ENCODE measurements at places on chromosomes 7 and 10.

- no peak for DNase-seq
These were observed 94.6 kb downstream of the CUX1 start for GRCh38 chr7:101911800-101912715.

- no peak for DNase-seq
These were observed 103.0 kb upstream of the KLF6 start for GRCh38 chr10:3887885-3888476.

- no peak for DNase-seq
These were observed 70.4 kb upstream of the AOAH start for GRCh38 chr7:36794689-36795088.

GRCh38 chr7:157544980-157545680 lies 208.3 kb downstream of the DNAJB6 start:
- no peak for DNase-seq

- no peak for DNase-seq
These were observed 30.1 kb downstream of the KLF6 start for GRCh38 chr10:3754727-3755439.

DNA sequence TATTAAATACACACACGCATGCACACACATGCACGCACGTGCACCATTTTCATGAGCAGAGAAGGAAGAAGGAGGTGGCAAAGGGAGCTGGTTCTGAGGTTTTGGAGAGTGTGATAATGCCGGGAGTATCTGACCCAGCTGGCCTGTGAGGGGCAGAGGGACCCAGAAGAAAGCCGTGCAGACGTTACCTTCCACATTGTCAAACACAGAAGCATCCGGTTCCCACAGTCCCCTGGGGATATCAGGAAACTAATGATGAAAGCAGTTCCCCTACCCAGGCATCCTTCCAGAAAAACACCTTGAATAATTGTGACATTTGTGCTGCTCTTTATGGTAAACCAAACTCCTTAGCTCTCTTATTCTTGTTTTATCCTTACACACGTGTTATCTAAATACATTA lies 85.7 kb upstream of the FAM180A start:
- no peak for DNase-seq

- no peak for DNase-seq
These were observed 240.4 kb upstream of the LYZL1 start for GRCh38 chr10:29048506-29048905.

- DNase-seq: no peak
These were observed 3.7 kb downstream of the TRIL start for GRCh38 chr7:28954471-28954870.

DNA sequence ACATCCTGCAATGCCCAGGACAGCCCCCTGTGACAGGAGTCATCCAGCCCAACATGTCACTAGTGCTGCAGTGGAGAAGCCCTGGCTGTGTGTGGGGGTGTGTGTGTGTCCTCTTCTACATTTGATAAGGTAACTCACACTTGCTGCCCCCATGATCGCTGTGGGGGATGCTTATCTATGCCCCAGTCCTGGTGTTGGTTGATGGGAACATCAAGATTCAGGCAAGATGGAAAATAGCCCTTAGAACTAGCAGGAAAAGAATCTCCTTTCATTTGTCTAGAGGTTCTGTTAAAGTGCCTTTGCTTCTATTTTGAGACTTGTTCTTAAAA lies 52.4 kb downstream of the TCF7L2 start:
- no peak for DNase-seq

DNA sequence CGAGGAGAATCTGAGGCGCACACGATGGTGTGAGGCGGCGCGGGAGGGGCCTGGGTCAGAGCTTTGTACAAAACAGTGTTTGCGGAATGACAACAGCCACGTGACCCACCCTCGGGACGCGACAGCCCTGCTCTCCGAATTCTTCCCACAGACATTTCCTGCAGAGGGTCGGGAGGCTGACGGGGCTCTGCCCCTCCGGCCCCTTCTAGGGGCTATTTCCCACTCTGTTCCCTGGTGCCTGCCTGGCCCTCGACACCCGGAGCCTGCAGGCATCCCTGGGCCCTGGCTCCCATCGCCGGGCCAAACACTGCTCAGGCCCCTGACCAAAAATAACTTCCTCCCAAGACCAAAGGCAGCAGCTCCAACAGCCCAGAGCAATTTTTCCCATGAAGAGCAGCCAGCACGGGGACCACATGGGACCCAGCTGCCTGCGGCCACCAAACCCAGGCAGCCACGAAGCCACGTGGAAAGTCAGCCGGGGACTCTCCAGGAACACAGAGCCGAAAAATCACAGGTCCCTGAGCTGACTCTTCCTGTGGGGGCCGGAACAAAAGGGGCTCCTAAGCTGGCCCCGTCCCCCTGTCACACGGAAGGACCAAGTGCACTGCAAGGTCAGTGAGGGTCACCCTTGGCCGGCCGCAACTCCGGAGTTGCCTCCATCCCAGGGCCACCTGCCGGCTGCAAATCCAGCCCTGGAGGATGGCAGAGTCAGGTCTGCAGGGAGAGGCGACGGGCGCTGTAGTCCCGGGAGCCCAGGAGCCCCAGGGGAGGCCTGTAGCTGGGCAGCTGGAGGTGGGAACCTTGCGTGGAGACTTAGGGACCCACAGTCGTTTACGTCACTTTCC lies 42.0 kb downstream of the PAPOLB start:
- DNase-seq: no peak

GRCh38 chr10:75023074-75023473 lies 88.4 kb upstream of the SAMD8 start:
- no peak for DNase-seq

DNA sequence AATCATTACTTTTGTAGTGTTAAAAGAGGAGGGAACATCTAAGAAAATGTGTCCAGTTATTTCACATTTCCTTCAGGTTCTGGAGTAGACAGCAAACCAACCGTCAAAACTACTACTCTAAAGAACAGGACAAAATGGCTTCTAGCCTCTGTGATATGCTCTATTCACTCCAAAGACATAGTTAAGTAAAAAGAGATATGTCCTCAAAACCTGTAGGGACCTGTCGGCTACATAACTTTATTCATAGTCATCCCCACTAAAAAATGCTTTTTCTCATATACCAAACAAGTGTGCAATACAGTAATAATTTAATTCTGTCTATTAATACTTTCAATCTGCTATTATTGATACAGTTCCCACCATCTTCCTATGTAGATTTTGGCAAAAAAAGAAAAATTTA lies 642.8 kb upstream of the LRRTM3 start:
- DNase-seq: no peak

DNA sequence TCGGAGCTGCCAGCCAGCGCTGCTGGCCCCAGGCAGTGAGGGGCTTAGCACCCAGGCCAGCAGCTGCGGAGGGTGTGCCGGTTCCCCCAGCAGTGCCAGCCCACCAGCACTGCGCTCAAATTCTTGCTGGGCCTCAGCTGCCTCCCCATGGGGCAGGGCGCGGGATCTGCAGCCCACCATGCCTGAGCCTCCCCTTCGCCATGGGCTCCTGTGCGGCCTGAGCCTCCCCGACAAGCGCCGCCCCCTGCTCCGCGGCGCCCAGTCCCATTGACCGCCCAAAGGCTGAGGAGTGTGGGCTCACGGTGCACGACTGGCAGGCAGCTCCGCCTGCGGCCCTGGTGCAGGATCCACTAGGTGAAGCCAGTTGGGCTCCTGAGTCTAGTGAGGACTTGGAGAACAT lies 525.0 kb downstream of the PTPRN2 start:
- DNase-seq: no peak

- no peak for DNase-seq
These were observed 694.5 kb upstream of the PCDH15 start for GRCh38 chr10:55495555-55495954.

- no peak for DNase-seq
These were observed 43.5 kb upstream of the LSM8 start for GRCh38 chr7:118140468-118140867.

- no peak for DNase-seq
These were observed 39.3 kb upstream of the ABCB5 start for GRCh38 chr7:20576166-20576660.

GRCh38 chr7:15782656-15783055 lies 96.2 kb upstream of the MEOX2 start:
- DNase-seq: no peak

DNA sequence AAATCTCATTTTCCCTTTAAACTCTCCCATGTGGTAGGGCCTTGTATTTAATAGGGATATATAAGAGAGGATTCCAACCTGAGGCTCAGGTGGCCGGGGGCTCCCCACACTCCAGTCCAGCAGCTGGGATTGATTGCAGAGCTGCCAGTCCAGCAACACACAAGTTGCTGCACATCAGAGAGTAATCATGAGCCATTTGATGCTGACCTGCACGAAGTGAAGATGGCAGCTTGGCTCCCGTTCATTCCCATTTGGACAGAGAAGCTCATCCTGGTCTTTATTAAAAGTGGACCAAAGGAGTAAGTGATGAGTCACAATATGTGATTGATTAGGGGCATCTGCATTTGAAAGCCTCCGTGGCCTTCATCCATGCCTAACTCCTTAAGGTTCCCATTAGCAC lies 202.4 kb downstream of the PLXNA4 start:
- no peak for DNase-seq

DNA sequence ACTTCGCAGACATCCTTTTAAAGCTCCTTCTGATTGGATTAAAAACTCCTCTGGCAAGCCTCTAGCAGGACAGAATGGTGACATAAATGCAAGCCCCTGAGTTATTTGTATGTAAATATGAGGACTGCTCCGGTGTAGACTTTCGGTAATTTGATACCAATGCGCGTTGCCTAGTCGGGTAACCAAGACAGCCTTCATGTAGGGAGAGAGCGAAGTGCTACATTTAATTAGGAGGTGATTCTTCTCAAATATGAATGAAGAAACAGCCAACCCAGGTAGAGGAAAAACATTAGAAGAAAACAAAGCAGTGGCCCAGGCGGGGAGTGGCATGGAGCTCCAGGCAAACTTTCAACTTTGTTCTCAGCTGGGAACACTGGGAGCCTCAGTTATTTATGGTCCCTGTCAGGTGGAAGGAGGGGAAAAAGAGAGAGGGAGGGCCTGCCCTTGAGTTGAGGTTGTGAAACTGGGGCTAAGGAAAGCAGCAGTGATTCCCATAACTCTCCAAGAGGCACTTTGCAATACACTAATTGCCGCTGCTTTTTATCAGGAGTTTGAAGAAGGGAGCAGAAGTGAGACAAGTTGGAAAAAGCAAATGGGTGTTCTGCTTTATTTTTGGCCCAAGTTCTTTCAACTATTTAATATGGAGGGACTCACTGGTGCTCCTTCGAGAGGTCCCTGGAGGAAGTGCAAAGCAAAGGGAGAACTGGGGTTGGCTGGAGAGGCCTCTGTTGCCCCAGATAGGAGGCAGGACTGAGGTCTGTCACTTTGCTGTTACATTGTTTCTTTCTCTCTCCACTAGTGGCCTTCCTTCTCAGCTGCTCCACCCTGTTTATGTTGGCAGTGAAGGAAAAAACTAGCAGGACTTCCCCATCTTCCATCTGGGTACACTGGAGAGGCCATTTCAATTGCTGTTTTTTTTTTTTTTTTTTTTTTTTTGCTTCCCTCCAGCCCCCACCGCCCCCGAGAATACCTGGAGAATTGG lies 234.6 kb upstream of the CCDC6 start:
- no peak for DNase-seq

GRCh38 chr7:136617176-136617575 lies 251.3 kb upstream of the CHRM2 start:
- DNase-seq: no peak

DNA sequence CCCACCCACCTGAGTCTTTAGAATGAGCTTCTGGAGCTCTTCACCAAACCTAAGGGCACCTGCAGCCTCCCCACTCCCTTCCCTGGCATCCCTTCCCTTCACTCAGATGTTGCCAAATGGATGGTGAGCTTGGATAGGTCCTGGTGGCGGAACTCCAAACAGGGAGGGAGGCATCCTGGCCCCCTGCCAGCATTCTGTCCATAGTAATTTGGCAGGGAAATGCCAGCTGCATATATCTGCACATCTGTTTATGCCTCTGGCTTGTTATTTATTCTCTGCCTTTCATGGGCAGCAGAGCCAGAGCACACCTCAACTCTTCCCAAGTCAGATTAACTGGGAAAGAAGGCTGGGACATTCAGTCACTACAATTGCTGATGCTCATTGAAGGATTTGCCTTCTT lies 18.1 kb downstream of the KAZALD1 start:
- DNase-seq: no peak

DNA sequence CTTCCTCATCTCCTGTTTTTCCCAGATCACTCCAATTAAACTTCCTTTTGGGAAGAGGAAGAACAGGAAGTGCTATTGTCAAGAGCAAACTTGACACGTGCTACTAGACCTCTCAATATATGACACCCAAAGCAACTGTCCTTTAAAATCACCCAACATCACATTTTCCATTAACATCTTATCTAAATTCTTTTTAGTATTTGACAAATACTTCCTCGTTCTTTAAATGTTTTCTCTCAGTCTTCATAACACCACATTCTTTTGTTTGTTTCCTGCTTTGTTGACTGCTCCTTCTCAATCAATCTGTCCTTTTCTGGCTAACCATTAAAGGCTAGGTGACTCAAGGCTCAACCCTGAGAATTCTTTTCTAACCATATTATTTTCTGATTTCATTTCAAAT lies 7.1 kb upstream of the TFPI2 start:
- DNase-seq: no peak

- DNase-seq: no peak
These were observed 79.4 kb downstream of the MYL10 start for GRCh38 chr7:101549734-101550133.

DNA sequence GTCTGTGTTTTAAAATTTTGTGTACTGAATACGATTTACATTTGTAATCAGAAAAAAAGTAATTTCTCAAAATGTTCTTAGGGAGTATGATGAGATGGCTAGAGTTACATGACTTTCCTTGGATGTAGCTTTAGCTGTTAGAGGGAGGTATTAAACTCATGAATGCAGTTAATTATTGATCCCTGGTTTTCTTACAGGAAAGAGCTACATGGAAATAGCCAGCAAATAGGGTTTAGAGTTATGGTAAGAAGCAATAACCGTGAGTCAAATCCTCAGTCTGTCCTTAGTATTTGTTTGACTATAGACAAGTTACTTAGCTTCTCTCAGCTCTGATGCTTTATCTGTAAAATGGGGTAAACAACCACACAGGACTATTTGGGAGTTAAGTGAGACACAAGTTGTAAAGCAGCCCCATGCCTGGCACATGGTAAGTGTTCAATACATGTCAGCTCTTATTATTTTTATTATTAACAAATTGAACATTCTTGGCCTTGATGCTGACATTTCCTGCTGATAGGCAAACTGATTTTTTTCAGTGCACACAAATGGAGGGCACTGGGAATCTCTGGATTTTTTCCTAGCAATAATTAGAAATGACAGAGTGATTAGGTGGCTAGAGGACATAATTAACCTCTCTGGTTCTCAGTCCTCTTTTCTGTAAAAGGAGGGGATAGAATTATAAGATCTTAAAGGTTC lies 204.5 kb upstream of the PHYHIPL start:
- DNase-seq: no peak

DNA sequence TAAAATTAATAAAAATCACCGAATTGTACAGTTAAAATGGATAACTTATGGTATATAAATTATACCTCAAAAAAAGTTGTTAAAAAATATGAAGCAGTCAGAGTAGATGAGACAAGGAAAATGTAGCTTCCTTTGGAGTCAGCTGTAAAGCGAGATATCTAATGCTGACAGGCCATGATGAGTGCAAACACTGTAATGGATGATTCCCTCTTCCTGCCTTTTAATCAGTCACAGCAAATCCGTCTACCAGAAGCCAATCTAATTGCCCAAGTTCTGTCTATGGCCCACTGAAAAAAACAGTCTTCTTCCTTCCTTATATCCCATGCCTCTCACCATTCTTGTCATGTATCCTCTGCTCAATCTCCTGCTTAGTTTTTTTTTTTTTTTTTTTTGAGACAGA lies 59.9 kb upstream of the DNAJB12 start:
- DNase-seq: no peak

- no peak for DNase-seq
These were observed 76.8 kb upstream of the NKX6-2 start for GRCh38 chr10:132862485-132863420.

GRCh38 chr10:30431435-30431911 lies 2.5 kb upstream of the MAP3K8 start:
- DNase-seq: no peak

GRCh38 chr7:149823631-149824199 lies 14.5 kb upstream of the ZNF862 start:
- DNase-seq: no peak
